ENCODE measurements at places on chromosomes 2 and 18. TPM values are rescaled to one million over a fixed set of nuclear protein-coding genes. Genes with fewer than 3 reads are reported as not detected.
A peak's percentile ranks its signal among the peaks of the same experiment; 100 is the strongest.

SLC9A2 gene
- polyA plus RNA-seq = 1.2 TPM

ATF2 gene
- polyA plus RNA-seq = 55.0 TPM

EVA1A gene
- polyA plus RNA-seq = 1.0 TPM

APLF gene
- 1.6 TPM for polyA plus RNA-seq

PPP3R1 gene
- 131 TPM for polyA plus RNA-seq

GRCh38 chr2:43255296-43255910, 29.0 kb upstream of the ZFP36L2 start:
- peak; percentile 32 for DNase-seq

- DNase-seq = no peak
These were observed 58.0 kb downstream of the NYAP2 start for GRCh38 chr2:225457482-225457881.

GRCh38 chr18:50395093-50395492, 20.2 kb downstream of the SKA1 start:
- no peak for DNase-seq

- DNase-seq = no peak
These were observed 205.1 kb upstream of the FAM98A start for GRCh38 chr2:33804155-33804554.

- no peak for DNase-seq
These were observed 60.3 kb upstream of the SCN1A start for GRCh38 chr2:166188084-166188483.

GRCh38 chr2:100228415-100228814, 86.0 kb upstream of the AFF3 start:
- DNase-seq = no peak

DNA sequence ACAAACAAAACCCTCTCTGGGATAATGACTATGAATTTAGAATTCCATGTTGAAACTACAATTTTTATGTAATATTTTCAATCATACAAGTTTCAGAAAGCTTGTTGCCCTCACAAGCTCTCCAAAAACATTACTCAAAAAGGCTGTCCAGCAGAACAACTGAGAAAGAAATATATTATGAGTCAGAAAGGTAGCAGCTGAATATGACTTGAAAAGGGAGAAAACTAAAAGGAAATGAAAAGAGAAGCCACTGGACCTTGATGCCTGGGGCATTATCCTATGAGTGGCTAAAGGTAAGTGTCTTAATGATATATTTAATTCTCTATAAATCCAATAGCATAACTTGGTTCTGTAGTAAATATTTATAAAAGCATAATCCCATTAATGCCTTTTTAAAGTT, 61.8 kb downstream of the NXPH2 start:
- no peak for DNase-seq

DNA sequence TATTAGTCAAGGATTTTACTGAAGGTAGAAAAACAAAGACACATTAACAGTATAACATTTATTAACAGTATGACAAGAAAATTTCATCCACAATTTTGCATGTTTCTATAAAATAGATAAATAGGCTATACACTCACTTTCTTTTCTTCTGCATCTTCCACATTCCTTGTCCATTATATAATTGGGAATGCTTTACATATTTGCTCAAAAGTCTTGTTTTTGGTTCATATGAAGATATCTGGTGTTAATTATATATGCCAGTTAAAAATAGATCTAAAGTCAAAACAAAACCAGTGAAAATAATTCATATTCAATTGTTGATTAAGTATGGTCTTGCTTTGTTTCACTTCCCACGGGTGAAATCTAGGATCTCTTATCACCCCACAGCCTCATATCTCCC, 53.4 kb downstream of the SERPINB7 start:
- DNase-seq = no peak

DNA sequence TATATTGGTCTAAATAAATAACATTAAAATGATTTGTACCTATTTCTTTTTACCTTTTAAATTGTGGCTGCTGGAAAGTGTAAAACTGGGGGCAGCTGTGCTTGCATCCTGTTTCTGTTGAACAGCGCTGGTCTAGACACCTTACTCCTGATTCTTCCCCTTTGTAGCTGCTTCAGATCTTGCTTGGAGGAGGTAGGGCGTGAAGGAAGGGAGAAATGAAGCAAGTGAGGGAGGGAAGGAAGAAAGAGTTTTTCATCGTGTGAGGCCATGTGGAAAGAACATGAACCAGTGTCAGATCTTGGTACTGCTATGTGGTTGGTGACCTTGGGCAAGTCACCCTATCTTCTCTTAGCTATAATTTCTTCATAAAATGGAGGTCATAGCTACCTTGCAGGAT, 89.0 kb upstream of the SEC11C start:
- DNase-seq = no peak

DNA sequence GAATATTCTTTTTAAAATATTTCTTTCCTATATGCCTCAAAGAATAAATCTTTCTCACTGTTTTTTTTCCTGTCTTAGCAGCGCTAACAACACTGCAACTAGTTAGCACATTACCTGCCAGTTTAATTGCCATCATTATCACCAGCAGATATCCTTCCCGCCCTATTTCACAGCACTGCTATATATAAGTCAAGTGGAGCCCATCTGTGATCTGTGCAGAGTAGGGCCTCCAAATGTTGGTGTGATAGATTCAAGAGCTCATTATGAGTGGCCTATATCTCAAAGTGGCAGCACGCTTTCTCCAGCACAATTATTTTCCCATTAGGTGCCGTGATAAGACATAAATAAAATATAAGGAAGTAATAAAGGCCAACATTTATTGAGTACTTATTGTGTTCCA, 19.8 kb upstream of the RGPD4 start:
- DNase-seq = no peak

DNA sequence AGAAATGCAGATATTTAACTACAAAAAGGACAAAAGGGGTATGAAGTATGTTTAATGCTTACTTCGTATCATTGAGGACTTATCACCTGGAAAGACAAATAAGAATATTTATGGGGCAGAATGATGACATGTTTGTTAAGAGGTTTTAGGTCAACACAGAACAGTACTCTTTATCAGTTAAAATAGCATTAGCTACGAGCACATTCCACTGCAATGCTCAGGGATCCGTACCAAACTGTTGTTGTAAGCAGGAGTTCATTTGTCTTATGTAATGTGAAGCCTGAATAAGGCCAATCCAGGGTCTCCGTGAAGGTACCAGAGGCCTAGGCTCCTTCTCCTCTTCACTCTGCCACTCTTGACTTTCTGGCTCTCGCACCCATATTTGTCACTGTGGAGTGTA, 465.7 kb upstream of the NRP2 start:
- DNase-seq = no peak

GRCh38 chr2:46230115-46230571, 67.1 kb upstream of the EPAS1 start:
- DNase-seq = no peak

- DNase-seq = no peak
These were observed 29.2 kb upstream of the ZDBF2 start for GRCh38 chr2:206245265-206245672.

DNA sequence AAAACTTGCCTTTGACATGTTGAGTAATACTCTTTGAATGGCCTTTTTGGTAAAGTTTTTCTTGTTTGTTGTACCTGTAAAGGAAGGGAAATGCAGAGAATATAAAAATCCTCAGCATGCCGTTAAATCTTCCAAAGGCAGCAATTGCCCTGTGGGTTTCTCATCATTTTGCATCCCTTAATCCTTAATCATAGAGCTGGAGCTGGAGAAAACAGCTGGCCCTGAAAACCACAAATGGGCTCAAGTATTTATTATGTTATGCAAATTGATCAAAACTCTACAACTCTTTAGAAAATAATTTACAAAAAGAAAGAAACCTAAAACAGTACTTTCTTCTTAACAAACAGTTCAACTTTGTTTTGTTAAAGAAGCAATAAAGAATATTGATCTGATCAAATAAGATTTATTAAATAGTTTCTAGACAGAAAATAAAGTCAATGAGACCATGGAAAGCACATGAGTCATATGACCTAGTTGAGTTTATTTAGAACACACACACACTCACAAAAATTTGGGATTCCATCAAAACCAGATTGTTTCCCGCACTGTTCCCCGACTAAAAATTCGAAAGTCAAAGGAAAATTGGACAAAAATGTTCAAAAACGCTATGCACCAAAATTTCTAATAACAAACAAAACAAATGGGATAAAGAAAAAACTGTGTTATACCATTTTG, 309.0 kb downstream of the GULP1 start:
- DNase-seq = no peak

DNA sequence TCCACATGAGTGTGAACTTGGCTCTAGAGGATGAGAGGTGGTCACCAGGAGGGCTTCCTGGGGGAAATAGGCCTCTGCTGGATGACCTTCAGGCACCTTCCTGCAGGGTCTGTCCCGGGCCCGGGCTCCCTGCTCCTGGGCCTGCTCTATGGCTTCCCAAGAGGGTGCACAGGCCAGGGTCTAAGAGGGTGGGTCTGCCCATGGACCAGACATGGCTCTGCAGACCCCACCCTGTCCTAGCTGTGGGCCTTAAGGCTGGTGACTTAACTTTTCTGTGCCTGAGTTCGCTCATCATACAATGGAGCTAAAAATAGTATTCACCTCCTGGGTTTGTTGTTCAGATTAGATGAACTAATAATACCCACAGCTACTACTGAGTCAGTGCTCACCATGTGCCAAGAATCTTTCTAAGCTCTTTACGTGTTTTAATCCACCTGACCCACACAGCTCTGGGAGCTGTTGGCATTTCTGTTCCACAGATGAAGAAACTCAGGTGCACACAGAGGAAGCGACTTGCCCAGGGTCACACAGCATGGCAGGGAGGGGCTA, 14.4 kb downstream of the INHBB start:
- DNase-seq = no peak

DNA sequence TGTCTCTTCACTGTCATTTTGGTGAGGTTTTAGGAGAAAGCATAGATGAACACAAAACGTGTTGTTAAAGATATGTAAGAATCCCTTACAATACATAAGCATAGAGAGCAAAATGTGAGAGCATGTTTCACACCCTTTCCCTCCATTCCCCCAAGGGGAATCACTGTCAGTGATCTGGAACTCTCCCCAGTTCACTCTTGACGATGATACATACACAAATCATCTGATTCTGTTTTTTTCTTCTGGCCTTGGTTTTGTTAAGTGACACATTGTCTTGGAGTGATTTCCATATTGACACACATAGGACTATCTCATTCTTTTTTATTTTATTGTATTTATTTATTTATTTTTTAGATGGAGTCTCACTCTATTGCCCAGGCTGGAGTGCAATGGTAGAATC, 53.7 kb upstream of the TANC1 start:
- DNase-seq = no peak

DNA sequence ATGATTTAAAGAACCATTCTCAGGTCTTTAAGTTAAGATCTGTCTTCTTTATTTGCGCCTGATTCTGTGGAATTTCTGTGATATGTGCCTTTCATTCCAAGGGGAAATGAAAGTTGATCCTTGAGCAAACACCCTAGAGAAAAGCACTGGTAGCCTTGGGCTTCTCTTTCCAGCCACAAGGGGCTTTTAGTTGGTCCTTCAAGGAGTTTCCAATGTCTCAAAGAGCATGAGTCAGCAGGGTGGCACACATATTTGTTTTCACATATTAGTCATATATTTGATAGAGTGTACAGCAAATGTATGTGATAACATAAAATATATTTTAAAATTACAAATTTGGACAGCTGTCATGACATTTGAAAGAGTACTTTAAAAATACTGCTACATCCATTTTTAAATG, 339.5 kb downstream of the TXNL1 start:
- DNase-seq = no peak

DNA sequence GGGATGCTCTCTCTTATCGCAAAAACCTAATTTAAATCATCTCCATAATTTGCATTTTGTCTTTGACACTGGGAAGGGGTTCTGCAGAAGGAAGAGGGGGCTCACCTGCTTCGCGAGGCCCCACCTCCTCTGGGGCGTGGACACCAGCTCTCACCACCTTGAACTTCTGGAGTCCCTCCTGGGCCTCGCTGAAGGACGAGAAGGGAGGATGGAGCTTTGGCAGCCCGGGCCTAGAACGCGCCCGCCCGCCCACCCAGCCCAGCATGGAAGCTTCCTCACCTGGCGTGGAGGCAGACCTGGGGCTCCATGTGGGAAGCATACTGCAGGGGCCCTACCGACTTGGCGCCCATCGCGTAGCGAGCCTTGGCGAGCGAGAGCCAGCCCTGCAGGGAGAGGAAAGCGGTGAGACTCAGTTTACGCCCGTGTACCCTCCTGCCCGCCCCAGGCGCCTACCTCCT, 1.1 kb upstream of the IMP4 start:
- DNase-seq = no peak
